ENCODE measurements at places on chromosomes 4 and X.
A peak's percentile ranks its signal among the peaks of the same experiment; 100 is the strongest.

GRCh38 chr4:125677665-125678307 lies 363.0 kb downstream of the FAT4 start:
- DNase-seq, result no peak

- DNase-seq, result no peak
Observed at GRCh38 chr4:90842960-90843359, 715.8 kb downstream of the CCSER1 start.

DNA sequence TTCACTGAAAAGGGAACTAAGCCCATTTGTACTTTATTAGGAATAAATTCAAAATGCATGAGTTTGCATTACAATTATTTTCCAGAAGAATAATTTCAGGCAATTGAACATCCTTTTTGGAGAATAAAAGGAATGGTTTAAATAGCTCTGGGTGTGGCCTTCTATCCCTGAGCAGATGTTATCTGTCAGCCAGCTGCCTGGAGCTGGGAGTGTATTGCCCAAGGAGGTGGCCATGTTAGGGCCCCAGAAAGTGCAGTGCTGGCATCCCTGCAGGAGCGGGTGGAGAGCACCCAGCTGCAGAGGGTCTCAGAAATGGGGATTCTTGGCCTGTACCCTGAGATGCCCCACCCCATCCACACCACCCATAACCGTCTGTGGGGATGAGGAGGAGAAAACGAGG lies 21.6 kb upstream of the VEGFD start:
- DNase-seq, result no peak

DNA sequence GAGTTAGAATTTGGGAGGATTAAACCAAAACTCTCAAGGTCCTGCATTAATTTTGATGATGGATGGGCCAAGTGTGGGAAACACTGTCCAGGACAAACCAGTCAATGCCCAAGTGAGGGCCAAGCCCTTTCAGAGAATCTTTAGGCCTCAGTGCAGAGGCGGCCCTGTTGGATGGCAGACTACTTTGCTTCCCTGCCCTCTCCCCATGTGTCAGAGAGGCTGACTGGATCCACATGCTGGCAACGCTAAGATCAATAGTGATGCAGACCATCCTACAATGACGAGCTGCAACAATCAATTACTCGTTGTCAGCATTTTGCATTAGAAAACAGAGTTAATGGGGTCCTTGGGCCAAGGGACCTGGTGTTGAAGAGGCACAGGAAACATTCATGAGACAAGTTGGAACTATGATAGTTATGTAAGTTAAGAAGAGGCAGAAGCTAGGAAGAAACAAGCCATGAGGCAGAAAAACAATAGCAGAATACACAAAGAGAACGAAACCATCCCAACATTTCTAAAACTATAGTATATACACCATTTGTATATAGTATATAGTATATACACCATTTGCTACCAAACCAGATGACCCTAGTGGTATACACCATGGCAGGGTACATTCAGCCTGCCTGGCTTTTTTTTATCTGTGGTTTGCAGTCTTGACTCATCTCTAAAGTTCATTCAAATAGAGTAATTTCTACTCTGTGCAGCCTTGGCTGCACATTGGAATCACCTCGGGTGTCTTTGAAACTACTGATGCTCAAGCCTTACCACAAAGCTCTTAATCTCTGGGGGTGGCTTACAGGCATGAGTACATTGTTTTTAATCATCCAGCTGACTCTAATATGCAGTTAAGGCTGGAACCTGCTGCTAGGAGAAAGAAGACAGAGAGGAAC lies 147.7 kb upstream of the GYPA start:
- no peak for DNase-seq

DNA sequence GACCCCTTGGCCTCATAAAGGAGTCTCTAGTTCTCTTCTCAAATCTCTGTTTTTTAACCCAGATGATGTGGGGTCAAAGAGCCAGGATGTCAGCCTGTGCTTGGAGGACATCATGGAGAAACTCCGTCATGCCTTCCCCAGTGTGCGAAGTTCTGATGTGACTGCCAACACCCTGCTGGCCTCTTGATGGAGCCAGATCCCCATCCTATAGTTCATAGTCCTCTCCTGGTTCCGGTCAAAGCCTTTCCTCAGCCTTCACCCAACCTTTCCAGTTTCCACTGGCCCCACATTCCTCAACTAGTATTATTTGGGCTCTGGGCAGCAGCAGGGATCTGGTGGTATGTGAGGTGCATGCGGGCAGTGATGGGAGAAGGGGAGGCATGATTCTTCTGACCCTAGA lies 30.7 kb downstream of the TAF7L start:
- no peak for DNase-seq

GRCh38 chr4:10212400-10212799 lies 95.8 kb upstream of the WDR1 start:
- DNase-seq, result no peak

DNA sequence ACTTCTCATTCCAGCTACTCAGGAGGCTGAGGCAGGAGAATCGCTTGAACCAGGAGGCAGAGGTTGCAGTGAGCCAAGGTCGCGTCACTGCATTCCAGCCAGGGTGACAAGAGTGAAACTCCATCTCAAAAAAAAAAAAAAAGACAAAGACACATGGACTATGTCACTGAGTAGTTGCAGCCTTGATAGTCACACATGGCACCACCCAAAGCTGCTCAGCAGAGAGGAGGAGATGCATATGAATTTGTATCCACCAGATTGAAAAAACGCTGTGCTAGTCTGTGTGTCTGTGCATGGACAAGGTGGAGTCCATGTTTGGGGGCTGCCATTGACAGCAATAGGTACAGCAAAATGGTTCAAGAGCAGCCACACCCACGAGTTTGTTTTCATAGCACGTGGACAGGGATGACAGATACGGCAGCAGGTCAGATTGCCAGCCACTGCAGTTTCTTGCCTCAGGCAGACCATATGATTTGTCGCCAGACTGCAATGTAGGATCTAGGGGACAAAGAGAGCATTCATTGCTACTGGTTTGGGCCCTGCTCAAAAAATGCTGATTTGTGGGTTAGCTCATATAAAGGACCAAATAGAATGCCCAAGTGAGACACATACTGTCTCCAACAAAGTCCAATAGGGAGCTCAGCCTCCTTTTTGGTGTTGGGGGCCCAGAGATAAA lies 89.9 kb downstream of the CEP135 start:
- DNase-seq, result no peak

GRCh38 chrX:104806346-104806745 lies 240.3 kb downstream of the IL1RAPL2 start:
- DNase-seq, result no peak

DNA sequence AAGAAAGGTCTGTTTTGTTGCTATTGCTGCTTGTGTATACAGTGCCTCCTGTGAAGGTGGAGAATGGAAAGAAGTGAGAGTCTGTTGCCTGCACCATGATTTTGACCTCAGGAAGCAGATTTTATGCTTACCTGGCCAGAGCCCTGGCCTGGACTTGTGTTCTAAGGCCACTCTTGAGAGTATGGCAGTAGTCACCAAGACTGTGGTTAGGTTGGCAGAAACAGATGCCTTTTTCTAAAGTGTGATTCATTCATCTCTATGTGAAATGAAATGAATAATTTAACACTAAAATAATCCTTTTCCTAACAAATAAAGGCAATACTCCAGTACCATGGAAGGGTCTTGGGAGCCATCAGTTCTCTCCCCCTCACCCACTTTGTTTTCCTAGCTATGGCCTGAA lies 161.8 kb downstream of the DCLK2 start:
- no peak for DNase-seq

DNA sequence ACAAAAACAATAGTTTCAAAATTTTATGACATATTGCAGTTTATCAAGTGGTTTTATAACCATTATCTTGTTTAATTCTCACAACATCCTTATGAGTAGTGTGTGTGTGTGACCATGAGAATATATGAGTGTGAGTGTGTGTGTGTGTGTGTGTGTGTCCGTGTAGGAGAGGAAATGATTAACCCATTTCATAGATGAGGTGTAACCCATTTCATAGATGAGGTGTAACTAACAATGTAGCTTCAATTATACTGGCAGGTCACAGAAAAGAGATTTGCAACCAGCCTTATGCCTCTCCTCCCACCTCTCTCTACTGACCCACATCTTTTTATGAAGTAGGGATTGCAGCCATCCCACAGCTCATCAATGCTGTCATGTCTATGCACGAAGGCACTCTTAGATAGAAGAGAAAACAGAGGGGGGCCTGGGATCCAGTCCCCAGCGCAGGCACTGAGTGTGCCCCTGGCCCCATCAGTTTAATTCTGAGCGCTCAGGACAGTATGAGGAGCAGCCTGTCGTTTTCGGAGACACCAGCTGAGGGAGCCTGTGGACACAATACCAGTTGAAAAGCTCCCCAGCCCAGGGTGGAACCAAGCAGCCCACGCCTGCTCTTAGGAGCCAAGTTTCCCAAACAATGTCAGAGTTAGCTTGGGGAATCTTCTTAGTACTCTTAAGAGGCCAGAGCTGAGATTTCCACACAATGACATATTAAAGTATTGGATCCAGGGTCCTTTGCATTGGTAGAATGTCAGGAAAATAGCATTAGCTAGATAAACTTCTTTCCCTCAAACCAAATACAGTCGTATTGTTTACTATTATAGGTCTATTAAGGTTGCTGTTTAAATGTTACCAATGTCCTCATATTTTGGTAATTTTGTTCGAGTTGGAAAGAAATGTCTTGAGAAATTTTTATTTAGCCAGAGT lies 88.6 kb downstream of the PALLD start:
- peak; percentile 17 for DNase-seq

GRCh38 chr4:127048376-127049044 lies 584.2 kb upstream of the INTU start:
- no peak for DNase-seq

DNA sequence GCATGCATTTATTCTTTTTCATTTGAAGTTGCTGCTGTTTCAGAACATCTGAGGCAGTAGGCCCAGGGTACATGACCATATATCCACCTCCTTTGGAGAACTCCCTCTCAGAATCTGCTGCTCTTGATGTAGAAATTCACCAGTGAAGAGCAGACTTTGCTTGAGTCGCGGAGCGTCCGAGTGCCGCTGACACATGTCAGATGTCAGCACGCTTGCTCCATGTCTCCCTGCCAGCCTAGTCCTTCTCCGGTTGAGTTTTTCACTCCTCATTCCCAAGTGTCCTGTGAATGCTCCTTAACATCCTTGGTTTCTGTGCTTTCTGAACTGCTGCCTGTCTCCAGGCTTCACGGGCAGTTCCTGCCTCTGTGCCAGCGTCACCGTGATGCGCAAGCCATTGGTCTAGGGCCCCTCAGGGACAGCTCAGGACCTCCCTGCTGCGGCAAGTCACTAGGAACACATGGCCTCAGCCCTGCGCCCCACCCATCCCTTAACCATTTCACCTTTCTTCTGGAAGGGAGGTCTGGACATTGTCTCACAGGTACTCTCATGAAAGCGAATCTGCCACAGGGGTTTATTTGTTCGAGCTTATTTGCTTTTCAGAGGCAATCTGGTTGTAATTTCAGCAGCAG lies 93.1 kb upstream of the RBPJ start:
- DNase-seq, result no peak

- no peak for DNase-seq
Observed at GRCh38 chrX:70421618-70422017, 1.5 kb upstream of the GDPD2 start.

DNA sequence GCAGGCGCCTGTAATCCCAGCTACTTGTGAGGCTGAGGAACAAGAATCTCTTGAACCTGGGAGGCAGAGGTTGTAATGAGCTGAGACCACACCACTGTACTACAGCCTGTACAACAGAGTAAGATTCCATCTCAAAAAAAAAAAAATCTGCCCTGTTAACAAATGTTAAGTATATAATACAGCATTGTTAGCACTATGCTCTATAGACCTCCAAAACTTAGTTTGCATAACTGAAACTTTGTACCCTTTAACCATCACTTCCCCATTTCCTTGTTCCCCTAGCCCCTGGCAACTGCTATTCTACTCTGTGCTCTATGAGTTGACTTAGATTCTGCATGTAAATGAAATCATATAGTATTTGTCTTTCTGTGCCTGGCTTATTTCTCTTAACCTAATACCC lies 76.7 kb downstream of the TAB3 start:
- DNase-seq, result no peak

DNA sequence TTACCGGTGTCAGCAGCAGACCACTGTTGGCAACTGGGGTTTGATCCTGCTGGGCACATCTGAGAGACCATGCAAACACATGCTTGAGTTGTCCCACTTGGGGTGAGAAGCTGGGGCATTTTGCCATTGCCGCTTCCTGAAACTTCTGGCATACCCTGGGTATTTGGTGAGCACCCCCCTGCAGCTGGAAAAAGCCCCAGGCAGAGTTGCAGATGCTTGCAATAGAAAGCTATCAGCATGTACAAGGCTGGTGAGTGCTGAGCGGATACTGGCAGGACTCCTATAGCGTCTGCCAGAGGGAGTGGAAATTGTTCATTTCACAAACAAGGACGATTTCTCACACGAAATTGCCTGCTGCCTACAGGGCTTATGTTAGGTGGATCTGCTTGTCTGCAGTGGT lies 32.3 kb downstream of the SUPT20HL1 start:
- no peak for DNase-seq

GRCh38 chr4:83115656-83116285 lies 1.2 kb upstream of the PLAC8 start:
- DNase-seq, result no peak

DNA sequence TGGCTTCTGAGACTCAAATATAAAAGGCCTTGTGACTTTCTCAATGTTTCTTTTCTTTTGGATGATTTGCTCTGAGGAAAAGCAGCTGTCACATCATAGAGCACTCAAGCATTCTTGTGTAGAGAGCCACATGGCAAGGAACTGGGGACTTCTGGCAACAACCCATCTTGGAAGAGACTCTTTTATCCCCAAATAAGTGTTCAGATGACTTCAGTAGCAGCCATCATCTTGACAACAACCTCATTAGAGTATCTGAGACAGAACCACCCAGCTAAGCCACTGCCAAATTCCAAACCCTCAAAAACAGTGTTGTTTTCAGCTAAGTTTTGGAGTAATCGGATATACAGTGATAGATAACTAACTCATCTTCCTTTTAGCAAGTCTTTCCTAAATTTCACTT lies 1431.7 kb upstream of the IGFBP7 start:
- DNase-seq, result no peak

- no peak for DNase-seq
Observed at GRCh38 chr4:153643406-153644383, 40.4 kb upstream of the TLR2 start.

DNA sequence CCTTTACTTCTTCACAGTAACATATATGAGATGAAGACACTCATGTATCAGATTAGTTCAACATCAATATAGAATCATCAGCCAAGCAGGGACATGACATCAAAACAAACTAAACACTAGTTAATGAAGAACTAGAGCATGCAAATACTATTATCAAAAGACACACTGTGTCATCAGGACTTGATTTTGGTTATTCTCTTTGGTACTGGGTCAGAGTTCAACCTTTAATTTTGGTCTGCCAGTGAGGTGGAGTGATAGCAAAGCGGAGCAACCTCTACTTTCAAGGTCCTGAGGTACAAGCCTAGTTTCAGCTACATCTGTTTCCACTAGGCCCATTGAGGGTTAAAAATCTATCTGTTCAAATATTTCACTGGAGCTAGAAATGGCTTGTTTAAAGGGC lies 70.5 kb downstream of the TEX13A start:
- DNase-seq, result no peak
